CD4-positive, alpha-beta T cell (primary cell): ENCODE measurements at places on chromosomes 5 and 9. TPM values are rescaled to one million over a fixed set of nuclear protein-coding genes. Genes with fewer than 3 reads are reported as not detected.

DNA sequence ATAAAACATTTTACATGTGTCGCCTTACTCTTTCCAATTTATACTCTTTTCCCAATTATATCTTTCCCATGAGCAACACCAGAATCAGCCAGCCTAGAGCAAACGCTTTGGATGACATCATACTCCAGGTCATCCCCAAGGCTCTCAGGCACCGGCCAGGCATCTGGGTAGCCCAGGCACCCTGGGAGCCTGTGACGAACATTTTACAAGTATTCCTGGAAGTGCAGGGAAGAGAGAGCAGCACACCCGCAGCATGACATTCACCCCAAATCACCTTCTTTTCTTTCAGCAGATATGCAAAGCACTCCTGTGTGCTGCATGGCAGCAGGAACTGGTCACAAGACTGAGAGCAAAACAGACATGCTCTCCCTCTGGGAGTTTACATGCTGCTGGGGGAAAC, 75.7 kb upstream of the SMIM23 start:
- no peaks in the 10 kb centered on the region for H3K36me3 ChIP-seq
- H3K27ac ChIP-seq, result no peak overlapping the region
- no peaks in the 10 kb centered on the region for H3K4me1 ChIP-seq
- H3K27me3 ChIP-seq, result no peaks in the 10 kb centered on the region

- DNase-seq, result no peak
- no peak overlapping the region for H3K27ac ChIP-seq
- H3K4me1 ChIP-seq, result no peaks in the 10 kb centered on the region
- no peaks in the 10 kb centered on the region for H3K27me3 ChIP-seq
- no peak overlapping the region for H3K4me3 ChIP-seq
Measured at GRCh38 chr9:109481856-109482255, 16.3 kb downstream of the PTPN3 start.

DNA sequence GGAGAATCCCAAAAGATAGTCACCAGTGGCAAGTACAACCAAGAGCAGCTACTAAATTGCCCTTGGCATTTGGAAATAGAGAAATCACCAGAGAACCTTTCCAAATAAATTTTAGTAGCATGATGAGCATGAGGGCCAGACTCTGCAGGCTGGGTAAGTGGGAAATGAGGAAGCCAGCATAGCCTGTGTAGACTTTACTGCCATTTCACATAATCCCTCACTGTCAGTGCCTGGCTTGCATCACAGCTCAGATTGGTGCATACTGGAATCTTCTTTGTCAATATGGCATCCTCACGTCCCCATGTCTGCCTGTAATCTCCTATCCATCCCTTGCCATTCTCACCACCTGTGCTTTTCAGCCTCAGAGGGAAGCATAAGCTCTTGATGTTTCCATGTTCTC, 14.5 kb downstream of the GRAMD2B start:
- H3K36me3 ChIP-seq, result no peaks in the 10 kb centered on the region
- H3K27ac ChIP-seq, result no peak overlapping the region
- no peaks in the 10 kb centered on the region for H3K27me3 ChIP-seq
- no peak for DNase-seq

DNA sequence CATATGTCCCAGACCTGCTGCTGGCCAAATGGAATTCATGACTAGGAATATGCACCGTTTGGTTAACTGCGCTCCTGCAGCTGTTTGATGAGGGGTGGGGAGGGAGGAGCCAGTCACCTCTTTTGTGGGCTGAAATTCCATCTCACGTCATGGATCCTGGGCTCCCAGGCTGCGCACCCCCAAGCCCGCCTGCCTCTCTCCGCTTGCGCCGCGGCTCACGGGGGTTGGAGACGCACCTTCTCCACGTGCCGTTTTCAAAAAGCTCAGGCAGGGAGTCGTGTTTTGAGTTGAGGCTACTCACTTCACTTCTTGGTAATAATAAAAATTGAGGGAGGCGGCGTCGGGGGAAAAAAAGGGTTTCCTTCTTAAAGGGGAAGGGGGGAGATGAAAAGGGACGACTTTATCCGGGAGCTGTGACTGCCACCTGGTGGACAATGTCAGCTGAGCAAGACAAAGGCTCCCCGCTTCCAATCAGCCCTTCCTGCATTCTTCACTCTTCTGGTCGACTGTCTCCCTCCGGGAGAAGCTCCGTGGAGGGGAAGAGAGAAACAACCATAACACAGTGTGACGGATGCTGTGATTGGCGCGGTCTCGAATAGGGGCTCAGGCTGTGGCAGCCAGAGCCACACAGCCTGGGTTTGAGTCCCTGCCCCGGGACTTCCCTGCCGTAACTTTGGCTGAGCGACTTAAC, 15.9 kb upstream of the C5orf47 start:
- H3K4me3 ChIP-seq, result peak overlapping the region; percentile 45
- peaks cover 14% of the 10 kb centered on the region for H3K4me1 ChIP-seq
- DNase-seq, result peak; percentile 71
- H3K36me3 ChIP-seq, result no peaks in the 10 kb centered on the region
- H3K27ac ChIP-seq, result no peak overlapping the region

- no peak overlapping the region for H3K27ac ChIP-seq
- no peaks in the 10 kb centered on the region for H3K4me1 ChIP-seq
- no peak overlapping the region for H3K4me3 ChIP-seq
- H3K36me3 ChIP-seq, result no peaks in the 10 kb centered on the region
- no peak for DNase-seq
- no peaks in the 10 kb centered on the region for H3K27me3 ChIP-seq
Measured at GRCh38 chr5:3417376-3417943, 178.2 kb upstream of the IRX1 start.

DNA sequence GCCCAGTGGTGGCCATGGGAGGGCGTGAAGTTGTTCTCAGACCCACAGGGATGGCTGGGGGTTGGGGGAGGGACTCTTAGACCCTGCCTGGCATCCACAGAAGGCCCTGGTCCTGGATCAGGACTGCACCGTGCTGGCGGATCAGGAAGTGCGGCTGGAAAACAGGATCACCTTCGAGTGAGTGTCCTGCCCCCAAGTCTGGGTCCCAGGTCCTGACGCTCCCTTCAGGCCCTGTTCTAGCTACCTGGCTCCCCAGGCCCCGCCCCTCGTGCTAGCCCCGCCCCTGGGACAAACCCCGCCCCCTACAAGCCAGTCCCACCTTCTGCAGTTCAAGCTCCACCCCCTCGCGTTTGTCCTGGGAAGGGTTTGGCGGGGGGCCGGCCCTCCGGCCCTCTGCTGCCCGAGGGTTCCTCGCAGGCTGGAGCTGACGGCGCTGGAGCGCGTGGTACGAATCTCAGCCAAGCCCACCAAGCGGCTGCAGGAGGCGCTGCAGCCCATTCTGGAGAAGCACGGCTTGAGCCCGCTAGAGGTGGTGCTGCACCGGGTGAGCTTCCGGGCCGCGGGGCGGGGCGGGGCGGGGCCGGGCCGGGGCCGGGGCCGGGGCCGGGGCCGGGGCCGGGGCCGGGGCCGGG, 12.9 kb downstream of the RGS14 start:
- H3K4me1 ChIP-seq, result peaks cover 82% of the 10 kb centered on the region
- H3K27ac ChIP-seq, result peak overlapping the region; percentile 23
- H3K4me3 ChIP-seq, result peak overlapping the region; percentile 48
- H3K36me3 ChIP-seq, result peaks cover 76% of the 10 kb centered on the region

DNA sequence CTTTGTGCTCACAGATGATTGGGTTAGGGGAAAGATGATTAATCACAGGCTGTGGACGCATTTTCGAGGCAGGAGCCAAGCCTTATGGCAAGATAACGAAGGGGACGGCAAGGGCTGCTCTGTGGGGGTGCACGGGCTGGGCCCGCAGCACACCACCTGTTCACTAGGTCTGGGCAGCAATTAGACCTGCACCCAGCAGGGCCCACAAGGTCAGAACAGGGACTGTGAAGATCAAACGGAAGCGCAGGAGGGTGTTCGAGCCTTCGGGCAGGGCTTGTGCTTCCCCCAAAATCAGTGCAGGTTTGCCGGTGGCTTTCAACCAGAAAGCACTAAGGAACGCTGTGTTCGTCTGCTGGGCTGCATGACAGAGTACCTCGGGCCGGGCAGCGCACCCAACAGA, 73.7 kb downstream of the UBE2QL1 start:
- peaks cover 7% of the 10 kb centered on the region for H3K27me3 ChIP-seq
- H3K36me3 ChIP-seq, result no peaks in the 10 kb centered on the region
- H3K4me3 ChIP-seq, result no peak overlapping the region
- H3K4me1 ChIP-seq, result no peaks in the 10 kb centered on the region
- no peak overlapping the region for H3K27ac ChIP-seq

- peaks cover 37% of the 10 kb centered on the region for H3K4me1 ChIP-seq
- peak; percentile 38 for DNase-seq
- no peak within 1 kb of the TSS for H3K27ac ChIP-seq
- H3K36me3 ChIP-seq, result no peaks in the 10 kb centered on the region
- H3K4me3 ChIP-seq, result peak within 1 kb of the TSS; percentile 62
- no peaks in the 10 kb centered on the region for H3K27me3 ChIP-seq
Measured at GRCh38 chr9:126326228-126327005, at the start of gene MVB12B. Gene MVB12B, plus strand, starts transcription at chr9:126326829. Its CDS starts 101 bp downstream, at chr9:126326930.

DRD1 gene
- not detected for total RNA-seq

DNA sequence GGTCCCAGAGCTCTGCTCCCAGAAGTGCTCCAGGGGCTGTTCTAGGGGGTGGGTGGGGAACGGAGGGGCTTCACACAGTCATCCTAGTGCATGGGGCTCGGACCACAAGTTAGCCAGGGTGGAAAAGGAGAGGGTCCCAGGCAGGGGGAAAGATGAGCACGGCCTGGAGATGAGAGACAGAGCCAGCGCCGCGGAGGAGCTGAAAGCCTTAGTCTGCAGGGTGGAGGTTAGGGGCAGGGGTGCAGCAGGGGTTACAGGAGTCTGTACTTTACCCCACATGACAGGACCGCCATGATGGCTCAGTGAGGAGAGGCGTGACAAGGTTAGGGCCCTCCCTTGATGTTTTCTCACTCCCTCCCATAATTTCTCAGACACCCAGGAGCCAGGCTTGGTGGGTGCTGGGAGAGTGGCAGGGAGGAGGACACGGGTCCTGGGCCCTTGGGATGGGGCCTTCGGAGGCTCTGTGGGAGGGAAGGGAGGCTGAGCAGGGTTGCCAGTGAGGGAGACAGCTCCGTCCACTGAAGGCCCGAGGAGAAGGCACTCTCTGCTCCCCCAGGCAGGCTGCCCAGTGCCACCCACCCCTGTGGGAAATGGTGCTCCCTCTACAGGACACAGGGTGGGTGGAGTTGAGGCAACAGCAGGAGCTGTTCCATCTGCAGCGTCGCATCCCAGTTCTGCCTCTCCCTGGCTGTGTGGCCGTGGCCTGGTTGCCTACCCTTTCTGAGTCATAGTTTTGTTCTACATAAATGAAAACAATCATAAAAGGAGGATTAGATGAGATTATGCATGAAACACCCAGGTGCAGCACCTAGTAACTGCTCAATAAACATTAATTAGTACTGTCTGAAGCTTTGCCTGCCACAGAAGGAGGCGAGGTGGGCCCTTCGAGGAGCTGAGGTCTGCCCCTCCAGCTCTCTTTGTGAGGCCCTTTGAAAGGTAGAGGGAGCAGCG, 66.2 kb downstream of the NDST1 start:
- H3K4me3 ChIP-seq, result no peak overlapping the region
- H3K27me3 ChIP-seq, result no peaks in the 10 kb centered on the region
- no peak for DNase-seq

ALDOB gene
- not detected for total RNA-seq

BNC2 gene
- total RNA-seq, result not detected

SLC46A2 gene
- not detected for total RNA-seq

- no peak overlapping the region for H3K27ac ChIP-seq
- no peaks in the 10 kb centered on the region for H3K4me1 ChIP-seq
- no peaks in the 10 kb centered on the region for H3K36me3 ChIP-seq
- DNase-seq, result no peak
Measured at GRCh38 chr5:118793652-118794051, 194.7 kb downstream of the DTWD2 start.

AHRR gene
- 0.45 TPM for total RNA-seq

GRCh38 chr9:98210435-98210834, 18.0 kb upstream of the CORO2A start:
- H3K4me1 ChIP-seq, result peaks cover 7% of the 10 kb centered on the region
- DNase-seq, result no peak
- no peak overlapping the region for H3K27ac ChIP-seq
- H3K27me3 ChIP-seq, result no peaks in the 10 kb centered on the region
- H3K4me3 ChIP-seq, result no peak overlapping the region
- H3K36me3 ChIP-seq, result peaks cover 21% of the 10 kb centered on the region

- no peak overlapping the region for H3K4me3 ChIP-seq
- no peak for DNase-seq
- H3K36me3 ChIP-seq, result no peaks in the 10 kb centered on the region
- H3K4me1 ChIP-seq, result peaks cover 3% of the 10 kb centered on the region
- H3K27me3 ChIP-seq, result peaks cover 57% of the 10 kb centered on the region
Measured at GRCh38 chr5:51380603-51381207, 2.5 kb upstream of the ISL1 start.

- no peak overlapping the region for H3K27ac ChIP-seq
- no peak overlapping the region for H3K4me3 ChIP-seq
- DNase-seq, result peak; percentile 62
- H3K27me3 ChIP-seq, result no peaks in the 10 kb centered on the region
- peaks cover 30% of the 10 kb centered on the region for H3K4me1 ChIP-seq
Measured at GRCh38 chr5:132385326-132386105, 16.0 kb downstream of the SLC22A5 start.

- no peaks in the 10 kb centered on the region for H3K27me3 ChIP-seq
- H3K4me3 ChIP-seq, result no peak overlapping the region
- H3K4me1 ChIP-seq, result no peaks in the 10 kb centered on the region
- DNase-seq, result no peak
- no peak overlapping the region for H3K27ac ChIP-seq
Measured at GRCh38 chr9:24479361-24480059, 66.2 kb downstream of the IZUMO3 start.

- no peak overlapping the region for H3K4me3 ChIP-seq
- DNase-seq, result no peak
- no peaks in the 10 kb centered on the region for H3K27me3 ChIP-seq
- no peaks in the 10 kb centered on the region for H3K4me1 ChIP-seq
Measured at GRCh38 chr5:111635916-111636570, 121.0 kb downstream of the NREP start.

CENPH gene
- total RNA-seq, result 4.0 TPM

DNA sequence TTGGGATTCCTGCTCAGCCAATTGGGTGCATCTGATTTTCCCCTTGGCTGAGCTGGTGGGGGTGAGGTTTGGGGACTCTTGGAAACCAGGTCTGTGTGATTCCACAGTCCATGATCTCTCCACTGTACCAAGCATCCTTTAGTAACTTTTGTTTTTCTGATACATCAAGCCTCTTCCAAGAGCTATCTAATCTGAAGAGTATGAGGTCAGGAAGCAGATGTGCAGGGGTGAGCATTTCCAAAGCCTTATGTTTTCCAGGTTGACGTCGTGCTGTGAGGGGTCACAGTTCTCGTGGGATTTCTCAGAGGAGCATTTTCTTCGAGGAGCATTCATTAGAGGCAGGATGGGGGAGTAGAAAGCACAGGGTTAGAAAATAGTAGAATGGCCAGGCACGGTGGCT, 95.3 kb downstream of the KLF4 start:
- no peaks in the 10 kb centered on the region for H3K36me3 ChIP-seq
- H3K4me1 ChIP-seq, result no peaks in the 10 kb centered on the region
- no peak overlapping the region for H3K4me3 ChIP-seq
- no peak for DNase-seq
- H3K27ac ChIP-seq, result no peak overlapping the region
- H3K27me3 ChIP-seq, result no peaks in the 10 kb centered on the region

- peaks cover 22% of the 10 kb centered on the region for H3K4me1 ChIP-seq
- H3K27ac ChIP-seq, result no peak overlapping the region
- no peak overlapping the region for H3K4me3 ChIP-seq
Measured at GRCh38 chr9:132507670-132508469, 74.5 kb upstream of the BARHL1 start.

CD72 gene
- total RNA-seq, result 2.3 TPM

- no peaks in the 10 kb centered on the region for H3K27me3 ChIP-seq
- H3K36me3 ChIP-seq, result no peaks in the 10 kb centered on the region
- DNase-seq, result no peak
- no peak overlapping the region for H3K4me3 ChIP-seq
- H3K27ac ChIP-seq, result no peak overlapping the region
Measured at GRCh38 chr9:113837334-113837733, 38.8 kb upstream of the ZNF618 start.

ZNF189 gene
- total RNA-seq, result 5.3 TPM

PCDHA11 gene
- total RNA-seq, result not detected

BTNL8 gene
- not detected for total RNA-seq

GNA14 gene
- total RNA-seq, result not detected
